NCI-H524 (cell line): ENCODE measurements at places on chromosomes 5 and 9.
A peak's percentile ranks its signal among the peaks of the same experiment; 100 is the strongest.

- DNase-seq: no peak
Observed at GRCh38 chr9:136997371-136997770, 1.0 kb upstream of the CLIC3 start.

- no peak for DNase-seq
Observed at GRCh38 chr5:158907856-158908255, 191.9 kb downstream of the EBF1 start.

GRCh38 chr5:147819261-147819770 is 12.2 kb downstream of the SPINK1 start:
- DNase-seq: no peak

DNA sequence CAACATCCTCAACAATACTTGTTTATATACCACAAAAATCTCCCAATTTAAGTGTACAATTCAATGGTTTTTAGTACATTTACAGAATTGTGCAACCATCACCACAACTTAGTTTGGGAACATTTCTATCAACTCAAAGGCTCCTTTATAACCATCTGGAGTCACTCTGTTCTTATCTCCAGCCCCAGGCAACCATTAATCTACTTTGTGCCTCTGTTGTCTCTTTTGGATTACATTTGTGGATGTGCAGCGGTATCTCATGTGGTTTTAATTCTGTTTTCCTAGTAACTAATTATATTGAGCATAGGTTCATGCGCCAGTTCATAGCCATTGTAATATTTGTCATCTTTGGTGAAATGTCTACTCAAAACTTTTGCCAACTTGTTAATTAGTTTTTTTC is 14.4 kb downstream of the ADAMTS19 start:
- DNase-seq: no peak

DNA sequence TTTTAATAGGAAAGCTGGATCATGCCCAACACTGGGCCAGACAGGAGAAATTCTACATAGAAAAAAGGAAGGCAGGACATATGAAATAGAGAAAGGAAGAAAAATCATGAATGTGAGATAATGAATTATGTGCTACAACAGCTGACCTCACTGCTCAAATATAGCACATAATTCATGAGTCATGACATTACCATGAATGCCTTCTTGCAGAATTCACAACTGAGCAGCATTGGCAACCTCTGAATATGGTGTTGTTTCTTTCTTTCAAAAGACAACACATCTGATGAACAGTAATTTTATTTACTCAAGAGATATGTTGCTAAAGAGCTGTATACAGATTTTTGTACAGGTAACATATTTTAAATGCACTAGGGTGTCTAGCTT is 34.4 kb downstream of the APBA1 start:
- DNase-seq: no peak

GRCh38 chr9:112863214-112863613 is 27.5 kb downstream of the SLC46A2 start:
- DNase-seq: no peak

DNA sequence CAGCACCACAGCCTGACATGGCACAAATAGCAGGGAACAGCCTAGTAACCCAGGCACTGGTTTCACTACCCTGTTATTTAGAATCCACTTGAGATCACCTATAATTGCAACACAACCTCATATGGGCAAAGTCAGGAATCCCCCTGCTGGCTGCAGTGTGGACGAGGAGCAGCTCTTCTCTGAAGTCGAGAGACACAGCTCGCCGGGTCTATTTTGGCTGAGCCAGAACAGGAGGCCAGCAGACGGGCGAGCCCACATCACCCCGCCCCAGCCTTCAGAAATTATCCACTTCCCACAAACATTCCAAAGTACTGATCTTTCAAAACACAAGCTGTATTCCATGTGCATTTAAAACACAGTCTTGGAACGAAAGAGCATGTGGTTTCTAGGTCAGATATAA is 179.0 kb downstream of the ROR2 start:
- no peak for DNase-seq

GRCh38 chr5:133309984-133310621 is 258.3 kb downstream of the HSPA4 start:
- no peak for DNase-seq

- no peak for DNase-seq
Observed at GRCh38 chr5:176881816-176882566, 17.2 kb downstream of the HK3 start.

GRCh38 chr9:15374825-15375224 is 47.9 kb upstream of the SNAPC3 start:
- DNase-seq: no peak

GRCh38 chr5:54895816-54896341 is 89.5 kb downstream of the ESM1 start:
- DNase-seq: peak; percentile 30

- no peak for DNase-seq
Observed at GRCh38 chr9:90659650-90660364, 17.2 kb upstream of the DIRAS2 start.
